ENCODE measurements at places on chromosomes 4 and X. TPM values are rescaled to one million over a fixed set of nuclear protein-coding genes. Genes with fewer than 3 reads are reported as not detected.

The IL13RA1 gene
- 0.60 TPM for total RNA-seq

The AFM gene
- not detected for total RNA-seq

- DNase-seq: no peak
- no peaks in the 10 kb centered on the region for H3K27me3 ChIP-seq
- no peaks in the 10 kb centered on the region for H3K36me3 ChIP-seq
- no peaks in the 10 kb centered on the region for H3K4me1 ChIP-seq
- H3K27ac ChIP-seq: no peak overlapping the region
Observed at GRCh38 chrX:38082309-38082708, 76.0 kb downstream of the SYTL5 start.

- no peaks in the 10 kb centered on the region for H3K27me3 ChIP-seq
- H3K4me3 ChIP-seq: no peak overlapping the region
- no peaks in the 10 kb centered on the region for H3K4me1 ChIP-seq
- no peak for DNase-seq
- H3K36me3 ChIP-seq: no peaks in the 10 kb centered on the region
- no peak overlapping the region for H3K27ac ChIP-seq
Observed at GRCh38 chr4:137949746-137950145, 292.4 kb downstream of the SLC7A11 start.
